ENCODE measurements at places on chromosomes 2 and 18.

- DNase-seq, result no peak
Measured at GRCh38 chr2:119544939-119545475, 758 bp downstream of the CFAP221 start.

- no peak for DNase-seq
Measured at GRCh38 chr18:45680066-45680690, 43.8 kb upstream of the SLC14A1 start.

DNA sequence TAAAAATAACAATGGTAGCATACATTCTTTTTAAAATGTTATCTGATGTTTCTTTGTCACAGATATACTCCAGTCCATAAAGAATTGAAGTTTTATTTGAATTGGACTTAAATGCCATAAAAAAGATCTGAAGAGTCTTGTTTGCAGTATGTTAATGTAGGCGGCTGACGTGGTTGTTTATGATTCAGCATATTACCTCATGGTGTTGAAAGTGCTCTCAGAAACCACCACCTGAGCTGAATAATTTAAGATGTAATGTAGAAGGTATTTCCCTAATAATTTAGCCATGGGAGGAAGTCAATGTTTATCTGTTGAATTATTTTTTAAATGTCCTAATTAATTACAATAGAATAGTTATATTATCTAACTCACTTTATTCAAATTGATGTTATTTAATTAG lies 58.6 kb upstream of the CHN1 start:
- no peak for DNase-seq

- DNase-seq, result no peak
Measured at GRCh38 chr18:24378598-24378997, 19.0 kb downstream of the OSBPL1A start.

DNA sequence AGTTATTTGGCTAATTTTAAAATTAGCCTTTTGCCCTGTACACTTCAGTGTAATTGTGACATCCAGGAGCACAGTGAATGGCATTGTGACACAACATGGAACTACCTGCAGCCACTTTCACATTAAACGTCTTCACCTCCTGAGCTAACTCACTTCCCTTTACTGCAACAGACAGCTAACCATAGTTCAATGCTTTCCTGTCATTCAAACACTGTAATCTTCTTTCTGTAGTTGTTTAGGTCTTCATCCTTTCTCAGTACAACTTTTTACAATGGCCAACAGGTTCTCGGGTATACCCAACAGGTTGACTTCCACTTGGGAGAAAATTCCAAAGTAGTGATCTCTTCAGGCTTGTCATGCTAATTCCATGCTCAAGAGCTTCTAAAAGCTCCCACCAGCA lies 8.6 kb upstream of the AGPS start:
- no peak for DNase-seq

DNA sequence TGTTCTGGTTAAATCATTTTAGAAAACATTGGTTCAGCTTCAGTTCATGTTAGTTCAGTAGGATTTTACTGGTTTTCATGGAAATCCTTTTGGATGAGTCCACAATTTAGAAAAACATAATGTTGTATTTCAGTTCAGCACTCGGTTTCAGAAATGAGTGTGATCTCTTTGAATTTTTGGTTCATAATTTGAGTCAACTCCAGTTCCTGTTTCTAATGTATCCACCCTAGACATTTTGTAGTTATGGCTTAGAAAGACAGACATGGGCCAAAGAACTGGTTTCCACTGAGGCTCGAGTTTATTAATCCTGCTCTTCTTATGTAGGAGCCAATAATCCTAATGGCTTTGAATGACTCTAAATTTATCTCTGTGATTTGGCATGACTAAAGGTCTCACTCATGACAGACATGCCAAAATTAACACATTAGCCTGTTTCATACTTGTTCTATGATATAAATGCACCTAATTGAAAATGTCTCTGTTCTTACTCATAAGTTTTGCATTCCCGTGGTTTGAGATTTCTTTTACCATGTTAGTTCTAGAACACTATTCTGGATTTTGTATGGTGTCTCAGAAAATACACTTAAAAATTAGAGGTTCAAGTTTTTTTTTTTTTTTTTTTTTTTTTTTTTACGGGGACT lies 82.3 kb upstream of the SPRED2 start:
- no peak for DNase-seq

- DNase-seq, result no peak
Measured at GRCh38 chr18:39839782-39840181, 2115.3 kb upstream of the PIK3C3 start.

DNA sequence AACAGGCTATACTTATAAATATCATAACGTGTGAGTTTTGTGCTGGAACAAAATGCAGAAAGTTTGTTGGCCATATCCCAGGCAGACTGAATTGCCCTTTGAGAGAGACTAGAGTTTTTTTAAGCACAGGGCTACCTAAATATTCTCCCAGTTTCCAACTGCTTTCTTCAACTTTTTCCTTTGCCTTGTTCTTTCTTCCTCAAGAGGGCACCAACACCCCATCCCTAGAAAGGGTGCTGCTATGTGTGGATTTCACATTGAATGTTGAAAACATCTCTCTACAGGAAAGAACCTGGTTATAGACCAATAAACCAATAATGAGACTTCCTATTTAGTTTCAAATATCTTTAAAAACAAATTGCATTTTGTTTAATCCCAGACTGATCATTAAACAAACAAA lies 87.9 kb downstream of the ICOS start:
- no peak for DNase-seq

- no peak for DNase-seq
Measured at GRCh38 chr2:226320076-226320948, 479.3 kb downstream of the IRS1 start.

- no peak for DNase-seq
Measured at GRCh38 chr2:2901384-2902345, 476.0 kb downstream of the EIPR1 start.

GRCh38 chr2:134377730-134378129 lies 123.9 kb downstream of the MGAT5 start:
- DNase-seq, result no peak

DNA sequence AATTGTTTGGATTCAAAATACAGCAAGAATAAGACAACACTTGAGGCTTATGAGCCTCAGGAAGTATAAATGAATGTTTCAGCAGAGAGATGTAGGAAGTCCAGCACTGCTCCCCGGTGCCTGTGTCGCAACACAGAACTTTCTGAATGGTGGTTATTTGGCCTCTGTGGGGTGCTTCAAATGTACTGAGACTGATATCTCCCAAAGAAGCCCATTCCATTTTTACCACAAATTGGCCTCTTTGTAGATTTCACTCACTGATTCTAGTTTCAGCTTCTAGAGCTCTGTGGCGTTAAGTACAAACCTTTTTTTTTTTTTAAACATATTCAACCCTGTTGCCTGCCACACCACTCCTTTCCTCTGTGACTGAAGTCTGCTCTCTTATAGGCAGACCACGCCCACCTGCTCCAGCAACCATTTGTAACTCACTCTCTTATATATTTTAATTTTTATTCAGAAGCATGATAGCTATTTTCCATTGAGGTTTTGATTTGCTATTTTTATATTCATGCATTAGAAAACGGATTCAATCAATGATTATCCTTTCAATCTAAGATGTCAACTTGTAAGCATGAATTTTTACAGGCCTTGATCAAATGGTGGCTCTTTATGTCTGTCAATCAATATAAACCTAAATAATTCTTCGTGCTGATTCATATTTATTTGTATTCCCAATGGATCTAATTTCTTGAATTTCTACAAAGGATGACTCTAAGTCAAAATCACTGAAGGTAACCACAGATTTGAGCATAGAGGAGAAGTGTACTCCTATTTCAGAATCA lies 277.1 kb upstream of the CCDC68 start:
- DNase-seq, result no peak

Measured in stimulated activated CD4-positive, alpha-beta T cell treated with anti-CD3 and anti-CD28 coated beads, Interleukin-4, amount 100 ng/mL, for 1 hour (primary cell).